ENCODE measurements at places on chromosomes 5 and 9.

- no peak for DNase-seq
Observed at GRCh38 chr5:56514245-56514644, 281.1 kb upstream of the ANKRD55 start.

GRCh38 chr5:128338649-128339048 is 199.4 kb downstream of the FBN2 start:
- DNase-seq = no peak

- no peak for DNase-seq
Observed at GRCh38 chr5:73998489-73998888, 372.5 kb downstream of the ARHGEF28 start.

DNA sequence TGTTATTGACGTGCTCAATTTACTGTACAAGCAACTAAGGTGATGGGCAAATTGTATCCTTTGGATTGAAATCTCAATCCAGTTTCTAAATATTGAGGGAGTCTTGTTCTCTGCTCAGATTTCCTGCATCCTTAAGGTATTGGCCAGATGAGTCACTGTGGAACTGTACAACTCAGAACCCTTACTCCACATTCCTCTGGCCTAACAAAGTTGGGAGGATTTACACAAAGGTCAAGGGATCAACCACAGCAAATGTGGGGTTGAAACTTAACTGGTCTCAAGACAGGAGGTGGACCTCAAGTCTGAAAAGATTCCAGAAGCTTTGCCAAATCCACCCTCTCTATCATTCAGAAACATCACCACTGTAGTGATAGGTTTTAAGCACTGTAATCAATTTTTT is 81.5 kb upstream of the AGXT2 start:
- DNase-seq = peak; percentile 86

GRCh38 chr5:133332439-133333024 is 279.8 kb downstream of the FSTL4 start:
- no peak for DNase-seq

DNA sequence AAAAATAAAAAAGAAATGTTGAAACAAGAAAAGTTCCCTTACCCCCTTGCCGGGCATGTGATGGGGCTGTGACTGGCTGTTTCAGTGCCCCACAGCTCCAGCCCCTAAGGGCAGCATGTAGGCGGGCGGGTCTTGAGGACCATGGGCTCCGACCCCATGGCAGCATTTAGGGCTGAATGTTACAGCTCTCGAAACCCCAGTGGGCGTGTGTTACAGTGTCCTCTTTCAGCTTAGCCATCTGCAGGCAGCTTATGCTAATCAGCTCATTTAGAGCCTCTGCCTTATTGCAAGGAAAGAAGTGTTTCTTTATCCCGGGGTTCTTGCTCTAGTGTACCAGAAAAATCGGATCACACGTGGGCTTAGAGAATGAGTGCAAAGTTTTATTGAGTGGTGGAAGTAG is 497.4 kb upstream of the CYLC2 start:
- DNase-seq = no peak

- no peak for DNase-seq
Observed at GRCh38 chr5:179452356-179453230, 97.8 kb upstream of the RUFY1 start.

GRCh38 chr9:97905228-97905627 is 17.1 kb downstream of the TRMO start:
- DNase-seq = no peak

GRCh38 chr5:168268949-168269936 is 22.2 kb upstream of the WWC1 start:
- DNase-seq = peak; percentile 86

- peak; percentile 63 for DNase-seq
Observed at GRCh38 chr5:145776886-145777285, 58.3 kb downstream of the PRELID2 start.

DNA sequence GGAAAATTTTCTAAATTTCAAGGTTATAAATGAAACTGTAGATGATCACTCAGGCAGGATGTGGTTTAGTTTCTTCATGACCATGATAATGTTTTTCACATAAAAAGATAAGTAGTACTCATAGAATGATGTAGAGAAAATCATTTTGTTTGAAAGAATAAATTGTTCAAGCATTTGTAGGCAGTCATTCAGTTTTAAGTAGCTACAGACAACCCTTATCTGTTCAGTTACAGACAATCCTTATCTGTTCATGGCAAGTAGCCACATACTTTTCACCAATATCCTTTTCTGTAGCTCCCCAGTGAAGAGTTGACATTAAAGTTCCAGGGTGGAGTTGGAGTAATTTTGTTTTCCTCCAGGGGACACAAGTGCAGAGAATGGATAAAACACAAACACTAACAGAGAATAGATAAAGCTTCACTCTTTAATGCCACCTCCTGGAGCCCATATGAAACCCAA is 278.1 kb upstream of the TNC start:
- DNase-seq = peak; percentile 42

DNA sequence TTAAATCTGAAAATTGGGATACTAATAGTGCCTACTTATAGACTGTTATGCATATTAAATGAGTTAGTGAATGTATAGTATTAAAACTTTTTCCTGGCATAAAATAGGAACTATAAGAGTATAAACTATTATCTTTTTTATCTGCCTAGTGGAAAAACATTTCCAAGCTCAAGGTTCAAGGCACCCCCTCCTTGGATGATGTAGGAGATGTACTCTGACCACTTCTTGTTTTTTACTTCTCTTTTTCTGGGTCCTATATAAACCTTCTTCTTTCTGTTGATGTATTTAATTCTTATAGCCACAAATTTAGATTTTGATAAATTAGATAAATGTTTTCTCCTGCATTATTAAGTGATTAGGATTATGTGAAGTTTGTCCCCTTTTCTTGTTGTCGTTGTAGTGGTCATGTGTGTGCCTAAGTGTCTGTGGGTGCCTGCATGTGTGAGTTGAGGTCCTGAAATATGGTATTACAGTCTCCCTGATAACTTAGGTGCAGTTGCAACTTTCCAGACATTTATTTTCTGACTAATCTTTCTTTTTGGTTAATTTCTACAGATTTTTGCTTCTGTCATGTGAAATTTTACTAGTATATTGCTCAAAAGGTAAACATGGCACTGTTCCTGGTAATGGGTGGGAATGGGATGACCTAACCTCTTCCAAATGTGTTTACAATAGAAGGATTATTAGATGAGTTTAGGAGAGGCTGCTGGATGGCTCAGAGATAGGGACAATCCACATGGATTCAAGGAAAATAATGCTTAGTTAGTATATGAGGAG is 160.8 kb upstream of the CDKN2B start:
- peak; percentile 77 for DNase-seq

- DNase-seq = peak; percentile 79
Observed at GRCh38 chr9:14326264-14326826, 12.4 kb upstream of the NFIB start.

GRCh38 chr5:141654298-141654697 is 3.1 kb upstream of the FCHSD1 start:
- peak; percentile 91 for DNase-seq

DNA sequence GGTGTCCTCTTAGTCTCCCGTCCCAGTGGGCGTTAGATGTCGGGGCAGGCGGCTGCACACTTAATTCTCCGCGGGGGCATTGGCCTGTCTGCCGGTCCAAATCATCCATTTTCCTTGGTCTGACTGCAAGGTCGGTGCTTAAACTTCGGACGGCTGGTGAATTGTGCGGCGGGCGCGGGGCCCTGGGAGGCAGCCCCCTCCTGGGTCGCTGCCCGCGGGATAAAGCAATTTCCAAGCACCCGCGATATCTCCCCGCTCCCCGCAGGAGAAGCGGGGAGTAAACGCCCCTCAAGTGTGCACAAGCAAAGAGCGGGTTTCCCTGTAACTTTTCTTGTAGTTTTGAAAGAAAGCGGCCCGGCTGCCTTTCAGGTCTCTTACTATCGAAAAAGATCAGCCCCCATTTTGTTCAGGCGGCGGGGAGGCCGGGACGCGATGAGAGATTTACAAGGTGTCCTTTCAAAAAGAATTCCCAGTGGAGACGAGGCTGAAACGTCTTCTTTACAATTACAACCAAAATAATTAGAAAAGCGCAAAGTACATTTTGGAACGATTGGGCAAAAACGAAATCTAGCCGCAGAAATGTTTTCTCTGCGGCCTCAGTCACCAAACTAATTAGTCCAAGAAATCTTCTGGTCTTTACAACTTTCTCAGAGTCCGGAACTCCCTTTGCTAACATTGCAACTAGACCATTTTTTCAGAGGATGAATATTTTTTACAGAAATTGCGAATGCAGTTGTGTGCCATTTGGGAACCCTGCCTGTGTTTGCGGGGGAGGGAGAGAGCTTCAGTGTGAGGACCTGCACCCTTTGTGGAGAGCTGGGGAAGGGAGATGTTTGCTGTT is 1.8 kb downstream of the IRX1 start:
- DNase-seq = peak; percentile 53

GRCh38 chr5:144125163-144125726 is 45.2 kb downstream of the YIPF5 start:
- DNase-seq = peak; percentile 67

DNA sequence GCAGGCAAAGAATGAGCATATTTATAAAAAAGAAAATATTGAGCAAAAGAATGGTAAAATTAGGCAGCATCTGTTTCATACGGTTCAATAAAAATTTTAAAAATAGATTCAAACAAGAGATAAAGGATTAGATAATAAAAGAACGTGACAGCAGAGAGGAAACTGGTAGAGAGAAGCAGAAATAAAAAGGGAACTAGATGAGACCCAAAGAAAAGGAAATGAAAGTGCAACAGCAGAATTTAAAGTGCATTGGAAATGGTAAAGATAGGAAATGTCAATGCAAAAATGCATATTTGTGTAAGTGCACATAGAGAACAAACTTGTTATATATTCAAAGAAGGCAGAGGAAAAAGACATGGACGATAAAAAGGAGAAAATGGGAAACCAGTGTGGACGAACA is 70.2 kb downstream of the SUSD1 start:
- DNase-seq = no peak

- DNase-seq = no peak
Observed at GRCh38 chr5:150163547-150164059, 3.0 kb upstream of the CDX1 start.

DNA sequence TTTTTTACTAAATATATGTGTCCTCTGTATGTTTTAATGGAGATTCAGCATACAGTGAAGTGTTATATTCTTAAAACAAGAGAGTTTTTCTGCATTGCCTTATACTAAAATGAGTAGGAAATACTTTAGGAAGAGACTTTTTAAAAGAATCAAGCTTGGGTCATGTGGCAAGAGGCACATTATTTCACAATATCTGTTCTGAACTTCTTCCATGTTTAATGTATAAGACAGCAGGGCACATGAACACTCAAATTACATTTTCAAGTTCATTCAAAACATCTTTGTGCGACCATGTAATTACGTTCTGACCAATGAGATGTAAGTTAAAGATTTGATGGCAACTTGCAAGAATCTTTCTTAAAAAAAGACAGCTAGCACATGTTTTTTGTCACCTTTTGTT is 1055.9 kb downstream of the NR2F1-AS1 start:
- no peak for DNase-seq

DNA sequence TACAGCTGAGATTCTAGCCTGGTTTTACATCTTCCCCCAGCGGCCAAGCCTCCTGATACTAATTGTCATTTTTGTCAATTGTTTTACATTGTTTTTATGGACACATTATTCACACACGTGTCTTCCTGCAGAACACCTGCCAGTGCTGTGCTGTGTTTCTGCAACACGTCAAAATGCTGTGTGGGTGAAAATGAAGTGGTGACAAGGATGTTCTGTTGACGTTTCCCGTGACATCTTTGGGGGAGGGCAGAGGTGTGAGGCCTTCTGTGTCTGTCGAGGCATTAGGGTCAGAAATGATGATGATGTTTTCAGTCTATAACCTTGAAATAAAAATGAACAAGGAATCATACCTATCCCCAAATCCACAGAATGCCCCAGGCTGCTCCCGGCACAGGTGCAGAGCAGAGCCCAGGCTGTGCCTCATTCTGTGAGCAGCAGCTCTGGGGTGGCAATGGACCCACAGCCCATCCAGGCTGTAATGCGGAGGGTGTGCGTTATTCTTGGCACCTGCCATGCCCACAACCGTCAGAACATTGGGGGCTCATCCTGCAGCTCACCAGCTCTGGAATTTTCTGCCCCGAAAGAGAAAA is 23.6 kb upstream of the CEP72 start:
- no peak for DNase-seq

- no peak for DNase-seq
Observed at GRCh38 chr5:130166839-130167490, 262.7 kb downstream of the CHSY3 start.

GRCh38 chr9:127720031-127720864 is 4.4 kb downstream of the TTC16 start:
- no peak for DNase-seq

- peak; percentile 11 for DNase-seq
Observed at GRCh38 chr5:61587125-61587524, 255.1 kb downstream of the ZSWIM6 start.

DNA sequence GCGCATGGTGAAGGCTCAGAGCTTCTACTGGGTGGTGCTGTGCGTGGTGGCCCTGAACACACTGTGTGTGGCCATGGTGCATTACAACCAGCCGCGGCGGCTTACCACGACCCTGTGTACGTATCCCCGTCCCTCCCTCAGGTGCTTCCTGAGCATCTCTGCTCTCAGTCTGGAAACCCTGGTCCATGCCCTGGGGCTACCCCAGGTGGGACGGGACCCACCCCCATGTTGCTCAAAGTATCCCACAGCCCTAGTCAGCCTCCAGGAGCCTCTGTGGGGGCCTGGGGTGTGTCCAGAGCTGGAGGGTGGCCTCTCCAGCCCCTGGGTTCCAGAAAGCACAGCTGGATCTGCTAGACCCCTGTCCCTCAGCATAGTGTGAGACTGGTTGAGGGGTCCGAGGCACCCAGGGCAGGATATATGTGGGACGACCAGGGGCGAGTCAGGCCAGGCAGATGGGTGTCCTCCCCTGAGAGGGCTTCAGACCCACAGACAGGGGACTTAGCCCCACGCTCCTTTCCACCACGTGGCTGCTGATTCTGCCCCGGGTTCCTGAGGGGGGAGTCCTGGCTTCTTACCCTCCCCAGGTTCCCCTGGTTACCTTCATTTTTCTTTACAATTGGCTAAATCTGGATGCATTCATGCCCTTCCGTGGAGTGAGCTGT is 94.0 kb downstream of the CACNA1B start:
- no peak for DNase-seq

DNA sequence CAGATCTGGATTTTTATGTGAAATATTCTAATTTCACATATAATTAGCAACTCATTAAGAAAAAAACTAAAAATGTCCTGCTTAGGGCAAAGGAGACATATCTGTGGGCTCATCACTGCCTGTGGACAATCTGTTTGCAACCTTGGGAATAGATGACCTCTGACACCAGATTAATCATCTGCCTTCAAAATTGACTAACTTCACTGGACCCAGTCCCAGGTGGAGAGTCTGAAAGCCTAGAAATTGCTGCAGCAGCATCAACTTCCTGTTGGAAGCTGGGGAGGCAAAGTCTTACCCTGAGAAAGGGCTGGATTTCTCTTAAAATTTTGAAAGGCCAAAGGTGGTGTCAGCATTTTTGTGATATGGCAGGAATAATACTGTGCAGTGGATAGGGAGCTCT is 76.3 kb upstream of the TNC start:
- no peak for DNase-seq

- DNase-seq = peak; percentile 29
Observed at GRCh38 chr5:128290152-128290858, 206.7 kb downstream of the SLC12A2 start.

GRCh38 chr9:69443178-69443577 is 118.2 kb downstream of the ENTREP1 start:
- DNase-seq = no peak

- peak; percentile 70 for DNase-seq
Observed at GRCh38 chr5:98214240-98215051, 559.0 kb upstream of the RGMB start.

Data from fibroblast of skin of right biceps (primary cell).